ENCODE measurements at places on chromosomes 1 and 21. TPM values are rescaled to one million over a fixed set of nuclear protein-coding genes. Genes with fewer than 3 reads are reported as not detected.
A peak's percentile ranks its signal among the peaks of the same experiment; 100 is the strongest.

Gene BRINP3
- polyA plus RNA-seq, result 0.02 TPM

Gene SDC3
- polyA plus RNA-seq, result 15.3 TPM

Gene ELF3
- polyA plus RNA-seq, result 13.6 TPM

Gene LRRC53
- 0.05 TPM for polyA plus RNA-seq

Gene CAMSAP2
- 9.2 TPM for polyA plus RNA-seq

Gene PAPPA2
- polyA plus RNA-seq, result 0.02 TPM

Gene WDR64
- 0.14 TPM for polyA plus RNA-seq

Gene NGF
- polyA plus RNA-seq, result 1.1 TPM

Gene CIART
- polyA plus RNA-seq, result 3.1 TPM

Gene FAM151A
- 1.6 TPM for polyA plus RNA-seq

DNA sequence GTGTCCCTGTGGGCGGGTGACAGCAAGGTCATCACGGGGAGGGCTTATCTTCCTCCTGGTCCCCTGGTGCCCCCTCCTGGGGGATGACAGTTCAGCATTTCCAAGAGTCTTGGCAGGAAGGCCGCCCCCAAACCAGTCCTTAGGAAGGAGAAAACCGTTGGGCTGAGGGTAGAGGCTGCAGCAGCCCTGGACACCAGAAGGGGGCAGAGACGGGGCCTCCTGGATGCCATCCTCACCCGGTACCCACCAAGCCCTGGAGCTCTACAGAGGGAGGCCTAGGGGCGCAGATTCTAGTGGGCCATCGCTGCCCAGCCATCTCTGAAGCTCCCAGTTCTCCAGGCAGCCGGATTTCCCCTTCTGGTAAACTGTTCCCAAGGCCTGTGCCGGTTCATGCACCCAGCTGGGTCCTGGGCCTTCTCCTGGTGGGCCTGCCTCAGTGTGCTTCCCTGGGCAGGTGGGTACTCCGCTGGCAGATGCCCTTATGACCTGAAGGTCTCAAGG is 14.8 kb upstream of the ZNF669 start:
- DNase-seq, result no peak

GRCh38 chr1:40382108-40382460 is 8.6 kb downstream of the SMAP2 start:
- no peak for DNase-seq

- DNase-seq, result no peak
These were observed 41.9 kb upstream of the IL19 start for GRCh38 chr1:206728697-206728987.

DNA sequence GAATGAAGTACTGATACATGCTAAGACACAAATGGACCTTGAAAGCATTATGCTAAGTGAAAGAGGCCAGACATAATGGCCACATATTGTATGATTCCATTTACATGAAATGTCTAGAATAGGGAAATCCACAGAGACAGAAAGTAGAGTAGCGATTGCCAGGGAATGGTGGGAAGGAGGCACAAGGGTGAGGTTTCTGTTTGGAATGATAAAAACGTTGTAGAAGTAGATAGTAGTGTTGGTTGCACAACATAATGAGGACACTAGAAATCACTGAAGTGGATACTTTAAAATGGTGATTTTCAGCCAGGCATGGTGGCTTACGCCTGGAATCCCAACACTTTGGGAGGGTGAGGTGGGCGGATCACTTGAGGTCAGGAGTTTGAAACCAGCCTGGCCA is 97.6 kb upstream of the VANGL1 start:
- no peak for DNase-seq

DNA sequence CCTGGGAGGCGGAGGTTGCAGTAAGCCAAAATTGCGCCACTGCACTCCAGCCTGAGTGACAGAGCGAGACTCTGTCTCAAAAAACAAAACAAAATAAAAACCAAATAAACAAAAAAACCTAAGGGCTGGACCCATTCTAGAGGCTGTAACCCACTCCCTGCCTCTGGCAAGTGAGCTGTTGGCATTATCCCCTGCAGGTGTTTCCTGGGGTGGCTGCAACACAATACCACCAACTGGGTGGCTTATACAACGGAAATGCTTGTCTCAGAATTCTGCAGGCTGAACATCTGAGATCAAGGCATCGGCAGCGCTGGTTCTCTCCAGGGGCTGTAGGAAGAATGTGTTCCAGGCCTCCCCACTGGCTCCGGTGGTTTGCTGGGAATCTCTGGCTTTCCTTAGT is 15.2 kb downstream of the LRRC38 start:
- DNase-seq, result peak; percentile 81

DNA sequence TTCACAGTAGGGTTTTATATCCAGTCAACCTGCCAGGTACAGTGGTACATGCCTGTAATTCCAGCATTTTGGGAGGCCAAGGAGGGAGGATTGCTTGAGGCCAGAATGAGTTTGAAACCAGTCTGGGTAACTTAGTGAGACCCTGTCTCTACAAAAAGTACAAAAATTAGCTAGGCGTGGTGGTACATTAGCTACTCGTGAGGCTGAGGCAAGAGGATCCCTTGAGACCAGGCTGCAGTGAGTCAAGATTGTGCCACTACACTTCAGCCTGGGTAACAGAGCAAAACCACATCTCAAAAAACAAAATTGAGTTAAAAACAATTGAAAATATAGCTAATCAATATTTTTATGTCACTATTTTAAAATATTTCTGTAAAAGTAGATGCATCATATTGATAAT is 33.2 kb downstream of the DDI2 start:
- DNase-seq, result no peak

- no peak for DNase-seq
These were observed 27.2 kb downstream of the CD34 start for GRCh38 chr1:207883660-207884250.

DNA sequence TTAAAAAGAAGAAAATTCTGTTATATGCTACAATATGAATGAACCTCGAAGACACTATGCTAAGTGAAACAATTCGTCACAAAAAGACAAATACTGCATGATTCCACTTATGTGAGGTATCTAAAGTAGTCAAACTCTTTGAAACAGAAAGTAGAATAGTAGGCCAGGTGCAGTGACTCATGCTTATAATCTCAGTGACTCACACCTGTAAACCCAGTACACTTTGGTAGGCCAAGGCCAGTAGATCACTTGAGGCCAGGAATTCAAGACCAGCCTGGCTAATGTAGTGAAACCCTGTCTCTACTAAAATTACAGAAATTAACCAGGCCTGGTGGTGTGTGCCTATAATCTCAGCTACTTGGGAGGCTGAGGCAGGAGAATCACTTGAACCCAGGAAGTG is 25.7 kb downstream of the EPHA10 start:
- DNase-seq, result no peak

- DNase-seq, result no peak
These were observed 22.8 kb upstream of the RGS1 start for GRCh38 chr1:192552760-192553191.

DNA sequence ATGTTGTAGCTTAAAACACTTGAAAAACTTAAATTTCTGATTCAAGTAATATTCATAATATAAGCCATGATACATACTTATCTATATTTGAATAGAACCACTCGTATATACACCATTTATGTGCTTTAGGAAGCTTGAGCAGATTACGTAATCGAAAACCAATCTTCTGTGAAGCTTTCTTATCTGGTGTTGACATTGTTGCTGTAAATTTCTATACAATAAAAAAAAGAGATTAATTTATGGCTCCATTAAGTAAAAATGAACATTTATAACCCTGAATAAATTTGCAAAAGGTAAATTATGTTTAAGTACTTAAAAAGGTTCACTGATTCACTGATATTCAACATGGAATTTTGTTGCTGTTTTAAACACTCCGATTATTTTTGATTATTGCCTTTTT is 21.4 kb downstream of the LIN9 start:
- no peak for DNase-seq

DNA sequence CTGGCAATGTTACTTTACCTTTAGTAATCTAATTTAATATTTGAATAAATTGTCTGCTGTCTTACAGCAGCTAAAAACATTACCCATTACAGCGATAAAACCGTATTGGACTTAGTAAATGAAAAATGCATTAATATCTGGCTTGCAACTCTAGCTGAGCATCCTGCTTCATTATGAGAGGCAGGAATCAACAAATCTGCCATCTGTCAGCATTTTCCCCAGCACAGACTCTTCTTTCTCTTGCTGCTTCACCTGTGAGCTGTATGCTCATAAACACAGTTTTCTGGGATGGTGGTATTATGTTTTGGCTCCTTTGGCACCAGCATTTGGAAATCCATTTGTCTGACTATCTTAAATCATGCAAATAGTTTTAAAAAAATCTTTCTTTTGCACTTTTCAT is 487.1 kb downstream of the KCNT2 start:
- DNase-seq, result no peak

GRCh38 chr1:212819726-212820125 is 27.7 kb downstream of the SPATA45 start:
- DNase-seq, result no peak
